ENCODE measurements at places on chromosomes 11 and 22.

DNA sequence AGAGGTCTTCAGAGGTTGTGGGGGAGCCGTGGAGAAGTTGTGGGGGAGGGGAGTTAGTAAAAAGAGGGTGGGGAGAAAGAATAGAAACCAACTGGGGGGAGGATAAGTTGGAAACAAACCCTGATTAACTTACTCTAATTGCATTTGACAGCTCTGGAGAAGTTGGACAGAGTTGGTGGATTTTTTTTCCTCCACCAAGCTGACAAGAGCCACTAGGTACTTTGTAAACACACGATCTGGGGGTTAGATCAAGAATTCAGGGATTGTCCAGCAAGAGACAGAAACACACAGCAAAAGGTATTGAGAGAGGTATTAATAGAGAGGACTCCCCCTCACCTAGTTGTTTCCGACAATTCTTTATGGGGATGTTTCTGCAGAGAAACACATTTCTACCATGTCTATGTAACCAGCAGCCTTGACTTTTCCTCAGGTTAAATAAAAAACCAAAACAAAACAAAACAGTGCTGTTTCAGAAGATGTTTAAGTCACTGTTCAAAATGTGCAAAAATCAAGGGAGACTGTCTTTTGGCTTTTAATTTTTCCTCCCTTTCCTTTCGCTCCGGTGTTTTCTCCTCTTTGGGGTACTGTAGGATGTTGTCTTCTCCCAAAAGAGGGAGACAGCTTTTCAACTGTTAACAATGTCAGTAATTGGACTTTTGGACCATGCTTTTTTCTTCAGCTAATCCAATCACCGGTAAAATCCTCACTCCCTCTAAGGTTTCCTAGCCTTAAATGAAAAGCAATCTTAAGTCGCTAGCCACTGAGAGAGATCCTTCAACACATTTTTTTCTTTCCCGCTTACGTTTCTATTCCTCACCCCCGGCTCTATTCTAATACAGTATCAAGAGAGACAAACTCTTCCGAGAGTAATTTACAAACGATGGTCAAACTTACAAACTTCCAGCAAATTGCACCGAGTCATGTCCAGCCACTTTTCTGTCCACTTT, 708 bp downstream of the MAML2 start:
- no peak for DNase-seq

- DNase-seq = no peak
Measured at GRCh38 chr11:36328966-36329673, 33.0 kb downstream of the PRR5L start.

- DNase-seq = no peak
Measured at GRCh38 chr11:75428281-75428724, 4.7 kb downstream of the KLHL35 start.

DNA sequence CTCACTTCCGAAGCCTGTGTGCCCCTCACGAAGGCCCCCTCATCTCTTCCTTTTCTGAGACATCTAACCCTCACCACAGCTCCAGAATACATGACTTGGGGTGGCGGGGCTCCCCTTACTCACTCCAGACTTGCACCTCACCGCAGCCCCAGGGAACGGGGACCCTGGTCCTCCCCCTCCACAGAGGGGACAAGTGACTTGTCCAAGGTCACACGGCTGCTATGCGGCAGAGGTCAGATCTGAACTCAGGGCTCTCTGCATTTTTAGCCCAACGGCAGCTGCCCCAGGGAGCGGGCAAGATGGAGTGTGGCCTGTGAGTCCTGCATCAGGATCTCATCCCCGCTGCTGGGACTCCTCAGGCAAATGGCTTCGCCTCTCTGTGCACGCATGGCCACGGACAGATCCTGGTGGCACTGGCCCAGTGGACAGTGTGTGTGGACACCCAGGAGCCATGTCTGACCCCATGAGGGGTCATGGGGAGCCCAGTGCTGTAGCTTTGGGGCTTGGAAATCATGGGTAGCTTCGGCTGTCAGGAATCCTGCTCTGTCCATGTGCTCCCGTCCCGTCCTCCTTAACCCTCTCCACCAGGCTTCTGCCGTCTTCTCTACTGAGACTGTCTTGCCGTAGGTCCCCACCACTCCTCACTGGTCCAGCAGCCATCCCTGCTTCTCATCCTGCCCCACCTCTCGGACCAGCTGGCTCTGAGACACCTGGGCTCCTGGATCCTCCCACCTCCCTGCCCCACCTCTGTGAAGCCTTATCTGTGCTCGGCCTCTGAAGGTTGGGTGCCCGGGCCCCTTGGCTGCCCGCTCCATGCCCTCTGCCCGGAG, 48.0 kb upstream of the CARS1 start:
- no peak for DNase-seq

DNA sequence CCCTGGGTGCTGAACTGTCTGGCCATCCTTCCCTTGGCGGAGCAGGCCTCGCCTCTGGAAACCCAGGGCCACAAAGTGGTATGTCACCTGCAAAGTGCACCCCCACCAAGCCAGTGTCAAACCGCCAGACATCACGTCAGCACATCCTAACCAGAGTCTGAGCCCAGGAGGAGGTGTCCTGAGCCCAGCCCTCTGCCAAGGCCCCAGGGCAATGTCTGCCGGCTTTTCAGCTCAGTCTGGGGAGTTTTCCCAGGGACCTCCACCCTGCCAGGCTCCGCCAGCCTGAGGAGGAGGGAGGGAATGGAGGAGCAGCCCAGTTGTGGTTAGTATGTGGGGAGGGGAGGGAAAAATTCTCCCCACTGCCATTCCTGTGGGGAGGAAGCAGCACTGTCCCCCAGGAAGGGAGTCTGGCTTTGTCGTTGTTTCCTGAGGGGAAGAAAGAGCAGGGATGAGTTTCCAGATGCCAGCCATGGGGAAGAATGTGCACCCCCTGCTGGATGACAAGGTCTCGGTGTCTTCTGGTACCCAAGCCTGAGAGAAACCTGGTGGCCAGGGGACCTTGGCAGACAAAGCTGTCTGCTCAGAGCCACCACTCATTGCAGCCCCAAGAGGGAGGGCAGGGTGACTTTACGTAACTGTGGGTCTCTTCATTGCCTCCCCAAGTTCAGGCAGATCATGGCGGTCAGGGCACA, 81.4 kb upstream of the CD82 start:
- DNase-seq = no peak
